Effector CD8-positive, alpha-beta T cell (primary cell): ENCODE measurements at places on chromosomes 7 and 10.
A peak's percentile ranks its signal among the peaks of the same experiment; 100 is the strongest.

- DNase-seq = no peak
Observed at GRCh38 chr7:73908123-73908611, 47.2 kb downstream of the TMEM270 start.

GRCh38 chr10:118403967-118404366, 61.8 kb upstream of the FAM204A start:
- DNase-seq = no peak

- DNase-seq = no peak
Observed at GRCh38 chr7:39827571-39827970, 122.5 kb upstream of the CDK13 start.

DNA sequence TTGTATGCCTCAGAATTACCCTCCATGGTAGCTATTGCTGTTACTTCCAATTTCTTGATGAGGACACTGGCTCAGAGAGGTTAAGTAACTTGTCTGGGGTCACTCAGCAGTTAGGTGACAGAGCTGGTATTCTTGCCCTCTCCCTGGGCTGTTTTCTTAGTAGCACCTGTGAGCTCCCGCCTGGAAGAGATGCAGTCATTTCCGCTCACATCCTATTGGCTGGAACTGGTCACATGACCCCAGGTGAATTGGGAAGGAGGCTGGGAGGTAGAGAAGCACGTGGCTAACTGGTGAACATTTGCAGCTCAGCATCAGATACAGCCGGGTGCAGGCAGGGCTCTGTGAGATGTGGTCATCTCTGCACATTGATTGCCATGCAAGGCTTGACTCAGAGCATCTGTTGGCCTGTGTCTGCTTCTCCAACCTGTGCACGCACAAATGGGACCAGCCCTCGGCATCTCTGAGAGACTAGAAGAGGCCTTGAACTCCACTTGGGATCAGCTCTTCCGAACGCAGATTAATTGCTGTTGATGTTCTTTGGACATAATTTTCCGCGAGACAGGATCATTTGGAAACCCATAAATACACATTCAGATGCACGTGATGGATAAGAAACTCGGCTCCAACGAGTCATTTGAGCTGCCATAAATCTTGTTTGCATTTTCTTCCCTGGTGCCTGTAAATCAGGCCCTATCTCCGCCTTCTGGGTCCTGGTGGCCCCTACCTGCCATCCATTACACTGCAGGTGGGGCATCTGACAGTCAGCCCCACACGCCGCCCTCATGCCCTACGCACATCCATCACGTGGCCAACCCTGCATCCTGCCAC, 42.8 kb downstream of the MYL10 start:
- DNase-seq = no peak

DNA sequence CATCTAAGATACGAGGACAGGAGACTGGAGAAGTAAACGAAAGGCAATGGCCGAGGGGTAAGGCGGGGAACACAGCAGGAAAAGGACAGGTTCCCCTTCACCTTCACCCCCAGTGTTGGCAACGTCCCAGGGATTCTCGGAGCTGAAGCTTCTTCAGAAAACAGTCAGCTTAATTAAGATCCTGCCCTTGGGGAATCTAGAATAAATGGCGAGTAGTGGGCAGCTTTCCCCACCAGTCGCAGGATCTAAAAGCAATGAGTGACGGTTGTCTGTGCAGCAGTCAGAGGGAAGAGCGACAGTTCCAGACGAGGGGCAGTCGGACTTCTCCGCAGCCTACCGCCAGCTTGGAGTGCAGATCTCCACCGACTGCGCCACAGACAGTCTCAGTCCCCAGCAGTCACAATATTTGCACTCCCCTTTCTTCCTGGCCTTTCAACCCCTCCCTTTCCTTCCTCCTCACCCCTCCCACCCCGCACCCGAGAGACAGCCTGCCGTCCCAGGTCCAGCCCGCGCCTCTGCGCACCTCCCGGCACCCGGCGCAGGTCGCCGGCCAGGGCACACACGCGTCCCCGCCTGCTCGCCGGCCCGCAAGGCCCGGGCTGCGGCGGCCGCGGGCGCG, 10.9 kb upstream of the SP8 start:
- DNase-seq = no peak

DNA sequence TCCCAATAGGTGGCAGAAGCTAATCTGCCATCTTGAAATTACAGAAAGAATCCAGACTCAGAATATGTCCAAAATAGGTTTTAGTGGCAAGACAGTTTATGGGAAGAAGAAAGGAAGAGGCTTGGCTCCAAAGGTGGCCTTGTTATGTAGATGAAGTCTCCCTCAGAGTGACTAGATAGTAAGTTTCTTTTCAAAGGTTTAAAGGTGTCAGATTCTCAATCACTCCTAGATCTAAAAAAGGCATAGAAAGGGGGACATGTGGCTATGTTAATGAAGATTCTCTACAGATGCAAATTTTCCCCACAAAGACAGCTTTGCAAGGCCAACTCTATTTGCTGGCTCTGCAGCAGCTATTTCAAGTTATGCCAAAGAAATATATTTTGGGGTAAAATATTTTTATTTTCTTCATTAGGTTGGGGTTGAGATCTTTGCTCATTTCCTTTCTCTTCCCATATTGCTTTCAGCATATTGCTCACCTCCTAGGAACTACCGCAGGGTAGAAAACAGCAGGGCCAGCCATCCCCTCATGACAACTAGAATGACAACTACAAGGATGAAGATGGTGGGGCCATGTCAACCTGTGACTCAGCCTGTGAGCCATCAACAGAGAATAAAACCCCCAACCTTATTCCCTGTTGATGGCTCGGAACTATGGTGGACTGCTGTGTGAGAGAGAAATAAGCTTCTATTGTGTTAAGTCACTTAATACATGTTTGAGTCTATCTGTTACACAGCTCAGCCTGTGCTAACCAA, 274.0 kb upstream of the GALNT17 start:
- no peak for DNase-seq

- no peak for DNase-seq
Observed at GRCh38 chr10:5904227-5904626, 14.2 kb downstream of the FBH1 start.

GRCh38 chr7:123655614-123656013, at the start of gene LMOD2:
LMOD2 (plus strand) TSS chr7:123655866; CDS start chr7:123655964, 98 bp downstream.
- no peak for DNase-seq

DNA sequence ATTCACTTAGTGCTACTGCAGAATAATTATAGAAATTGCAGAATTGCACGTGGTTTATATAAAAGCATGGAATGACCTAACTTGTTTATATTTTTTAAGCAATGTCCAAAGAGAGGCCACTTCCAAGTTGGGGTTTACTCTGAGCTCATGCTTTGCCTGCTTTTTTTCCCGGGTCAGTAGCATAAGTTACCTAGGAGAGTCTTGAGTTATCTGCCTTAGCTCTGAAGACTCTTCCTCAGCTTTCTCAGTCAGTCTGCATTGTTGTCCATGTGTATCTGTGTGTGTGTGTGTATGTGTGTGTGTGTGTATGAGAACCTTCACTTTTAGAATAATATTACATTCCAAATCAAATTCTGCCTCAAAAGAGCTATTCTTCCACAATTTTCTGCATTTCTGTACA, 239.5 kb upstream of the TCF7L2 start:
- no peak for DNase-seq

DNA sequence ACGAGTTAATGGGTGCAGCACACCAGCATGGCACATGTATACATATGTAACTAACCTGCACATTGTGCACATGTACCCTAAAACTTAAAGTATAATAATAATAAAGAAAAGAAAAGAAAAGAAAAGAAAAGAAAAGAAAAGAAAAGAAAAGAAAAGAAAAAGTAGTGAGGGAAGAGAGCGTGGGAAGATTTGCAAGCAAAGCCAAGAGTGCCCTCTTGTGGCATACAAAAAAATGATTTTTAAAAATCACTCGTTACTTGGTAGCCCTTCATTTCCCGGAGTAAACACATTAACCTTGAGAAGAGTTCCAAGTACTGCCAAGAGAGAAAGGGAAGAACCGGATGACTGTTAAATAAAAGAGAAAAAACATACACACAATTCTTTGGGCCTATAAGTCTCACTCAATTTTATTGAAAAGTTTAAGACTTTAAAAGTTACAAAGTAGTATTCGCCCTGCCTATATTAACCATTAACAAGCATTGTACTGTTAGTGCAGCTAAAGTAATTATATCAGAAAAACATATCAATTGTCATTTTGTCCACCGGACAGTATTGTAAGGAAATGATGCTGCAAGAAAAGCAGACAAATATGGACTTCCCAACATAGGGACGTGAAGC, 6.2 kb upstream of the CH25H start:
- no peak for DNase-seq

DNA sequence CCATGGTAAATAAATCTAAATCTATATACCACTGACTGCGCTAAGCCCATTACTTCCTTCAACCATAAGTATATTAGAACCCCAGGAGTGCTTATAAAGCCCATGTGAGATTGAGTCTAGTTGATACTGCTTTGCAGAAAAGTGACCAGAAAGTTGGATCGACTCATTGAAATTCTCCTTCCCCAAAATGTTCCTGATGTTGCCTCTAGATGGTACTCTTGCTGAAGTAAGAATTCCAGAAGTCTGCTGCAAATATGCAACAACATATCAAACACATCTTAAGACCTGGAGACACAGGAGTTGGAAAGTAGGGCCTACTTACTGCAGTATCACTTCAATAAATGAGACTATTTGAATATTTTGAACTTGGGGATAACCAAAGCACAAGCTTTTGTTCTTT, 550.8 kb downstream of the IPMK start:
- DNase-seq = no peak

DNA sequence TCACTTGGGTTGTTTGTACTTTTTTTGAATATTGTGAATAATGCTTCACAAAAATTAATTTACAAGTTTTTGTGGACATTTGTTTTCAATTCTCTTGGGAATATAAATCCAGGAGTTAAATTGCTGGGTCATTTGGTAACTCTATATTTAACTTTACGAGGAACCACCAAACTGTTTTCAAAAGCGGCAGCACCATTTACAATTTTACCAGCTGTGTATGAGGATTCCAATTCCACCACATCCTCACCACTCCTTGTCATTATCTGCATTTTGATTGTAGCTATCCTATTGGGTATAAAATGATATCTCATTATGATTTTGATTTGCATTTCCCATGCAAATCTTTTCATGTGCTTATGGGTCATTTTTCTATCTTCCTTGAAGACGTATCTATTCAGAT, 4.0 kb upstream of the NUDT13 start:
- DNase-seq = no peak

DNA sequence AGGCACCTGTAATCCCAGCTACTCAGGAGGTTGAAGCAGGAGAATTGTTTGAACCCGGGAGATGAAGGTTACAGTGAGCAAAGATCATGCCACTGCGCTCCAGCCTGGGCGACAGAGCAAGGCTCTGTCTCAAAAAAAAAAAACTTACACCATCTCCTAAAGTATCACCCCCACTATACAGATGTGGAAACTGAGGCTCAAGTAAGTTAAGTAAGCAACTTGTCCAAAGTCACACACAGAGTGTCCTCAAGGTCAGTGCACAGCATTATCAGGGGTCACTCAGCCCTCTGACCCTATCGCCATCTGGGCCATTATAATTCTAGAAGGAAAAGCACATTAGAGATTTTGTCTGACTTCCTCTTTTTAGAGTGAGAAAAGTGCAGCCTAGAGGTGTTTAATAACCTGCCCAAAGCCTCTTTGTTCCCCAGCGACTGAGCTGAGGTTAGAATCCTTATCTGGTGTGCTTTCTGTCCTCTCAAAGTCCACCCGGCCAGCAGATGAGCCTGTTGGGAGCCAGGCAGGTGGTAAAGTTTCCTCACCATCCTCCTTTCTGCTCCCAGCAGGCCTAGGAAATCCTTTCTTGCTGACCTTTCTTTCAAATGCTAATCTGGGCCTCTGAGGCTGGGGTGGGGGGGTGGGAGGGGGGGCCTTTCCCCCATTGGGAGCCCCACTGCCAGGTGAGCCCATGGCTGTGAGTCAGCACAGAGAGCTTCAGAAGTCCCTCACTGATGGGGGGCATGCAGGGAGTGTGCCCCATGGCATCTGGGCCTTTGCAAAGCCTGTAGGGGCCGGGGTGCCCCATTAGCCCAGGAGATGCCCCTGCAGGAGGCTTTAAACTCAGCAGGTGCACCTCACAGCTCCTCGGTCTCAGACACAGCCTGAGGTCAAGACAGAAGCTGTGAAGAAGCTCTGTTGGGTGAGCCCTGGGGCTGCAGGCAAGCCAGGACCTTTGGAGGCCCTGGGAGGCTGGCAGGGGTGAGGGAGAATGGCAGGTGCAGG, 12.0 kb upstream of the KCNMA1 start:
- no peak for DNase-seq

- DNase-seq = no peak
Observed at GRCh38 chr10:85673270-85673669, 693.3 kb downstream of the GRID1 start.

DNA sequence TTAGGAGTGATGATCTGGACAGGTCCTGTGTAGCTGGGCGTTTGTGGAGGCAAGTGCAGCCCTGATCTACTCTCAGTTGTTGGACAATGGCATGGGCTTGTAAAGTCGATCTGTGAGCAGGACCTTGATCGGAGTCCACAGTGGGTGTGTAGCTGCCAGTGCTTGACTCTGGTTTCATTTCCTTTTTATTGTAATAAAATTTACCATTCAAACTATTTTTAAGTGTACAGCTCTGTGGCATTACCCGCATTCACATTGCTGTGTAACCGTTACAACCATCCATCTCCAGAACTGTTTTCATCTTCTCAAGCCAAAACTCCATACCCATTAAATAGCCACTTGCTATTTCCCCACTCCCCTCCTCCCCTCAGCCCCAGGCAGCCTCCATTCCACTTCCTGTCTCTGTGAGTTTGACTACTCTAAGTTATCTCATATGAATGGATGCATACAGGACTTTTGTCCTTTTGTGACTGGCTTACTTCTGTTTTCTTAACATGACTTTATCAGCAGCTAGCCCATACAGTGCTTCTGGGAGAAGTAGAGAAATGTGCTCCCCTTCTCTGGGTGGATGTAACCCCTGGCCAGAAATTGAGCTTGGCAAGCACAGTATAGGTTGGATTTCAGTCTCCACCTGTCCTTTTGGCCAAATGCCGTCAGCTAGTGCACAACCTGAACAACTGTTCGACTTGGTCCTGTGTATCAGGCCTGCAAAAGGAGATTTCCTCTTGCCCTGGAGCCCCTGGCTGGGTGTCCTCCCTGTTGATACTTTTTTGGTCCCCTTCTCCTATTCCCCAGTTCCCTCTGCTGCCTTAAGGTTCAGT, 180.0 kb downstream of the LRMDA start:
- DNase-seq = no peak

- DNase-seq = no peak
Observed at GRCh38 chr7:27631391-27631790, 31.3 kb downstream of the HIBADH start.

GRCh38 chr10:51640120-51640819, 59.1 kb downstream of the CSTF2T start:
- DNase-seq = no peak

- DNase-seq = no peak
Observed at GRCh38 chr7:158024351-158024715, 563.3 kb downstream of the PTPRN2 start.

- no peak for DNase-seq
Observed at GRCh38 chr7:50855526-50855925, 72.8 kb upstream of the GRB10 start.

DNA sequence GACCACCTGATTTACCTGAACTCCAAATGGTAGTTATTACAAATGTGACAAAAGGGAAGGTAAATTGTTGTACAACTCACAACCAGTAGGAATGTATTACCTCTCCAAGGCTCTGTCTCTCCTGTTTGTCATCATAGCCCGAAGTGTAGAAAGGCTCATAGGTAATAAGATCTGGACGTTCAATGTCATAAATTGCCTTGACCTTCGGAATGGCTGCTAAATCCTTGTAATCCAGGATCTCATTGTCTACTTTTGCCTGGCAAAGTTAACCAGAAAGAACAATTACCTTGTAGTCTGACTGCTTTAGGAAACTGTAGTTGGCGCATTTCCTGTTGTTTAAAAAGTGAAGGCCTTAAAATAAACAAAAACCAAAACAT, 68.6 kb upstream of the AFAP1L2 start:
- no peak for DNase-seq

- DNase-seq = peak; percentile 66
Observed at GRCh38 chr7:130063036-130063435, 7.3 kb upstream of the KLHDC10 start.
